BJ (cell line): ENCODE measurements at places on chromosomes 7 and 10.

DNA sequence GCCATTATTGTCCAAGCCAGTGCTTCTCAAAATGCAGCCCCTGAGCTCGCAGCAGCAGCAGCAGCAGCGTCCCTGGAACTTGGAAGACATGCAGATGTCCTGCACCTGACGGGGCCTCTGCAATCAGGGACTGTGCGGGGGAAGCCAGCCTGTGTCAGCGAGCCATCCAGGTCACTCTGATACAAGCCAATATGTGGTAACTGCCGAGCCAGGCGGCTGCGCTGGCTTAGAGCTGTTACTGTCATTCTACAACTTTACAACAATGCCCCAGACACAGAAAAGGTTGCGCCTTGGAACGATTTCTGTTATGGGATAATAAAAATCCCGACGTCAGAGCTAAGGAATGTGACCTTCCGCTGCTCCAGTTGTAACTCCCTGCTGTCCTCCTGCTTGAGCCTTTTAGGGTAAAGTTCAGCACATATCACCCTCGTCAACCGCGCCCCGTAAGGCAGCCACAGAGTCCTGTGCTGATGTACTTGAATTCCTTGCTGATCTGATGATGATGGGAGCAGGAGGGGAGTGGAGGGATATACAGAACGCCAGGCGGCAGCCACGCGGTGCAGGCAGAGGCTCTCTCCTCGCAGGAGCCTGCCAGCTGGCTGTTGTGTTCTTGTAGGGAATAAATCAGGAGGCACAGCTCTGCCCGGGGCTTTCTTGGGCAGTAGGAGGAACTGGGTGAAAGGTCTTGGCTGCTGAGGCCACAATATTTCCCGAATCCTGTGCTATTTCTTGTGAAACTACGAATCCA is 20.0 kb upstream of the CRYGN start:
- DNase-seq: peak; percentile 91

- no peak for DNase-seq
Measured at GRCh38 chr10:124616836-124617130, 127.4 kb downstream of the FAM53B start.

DNA sequence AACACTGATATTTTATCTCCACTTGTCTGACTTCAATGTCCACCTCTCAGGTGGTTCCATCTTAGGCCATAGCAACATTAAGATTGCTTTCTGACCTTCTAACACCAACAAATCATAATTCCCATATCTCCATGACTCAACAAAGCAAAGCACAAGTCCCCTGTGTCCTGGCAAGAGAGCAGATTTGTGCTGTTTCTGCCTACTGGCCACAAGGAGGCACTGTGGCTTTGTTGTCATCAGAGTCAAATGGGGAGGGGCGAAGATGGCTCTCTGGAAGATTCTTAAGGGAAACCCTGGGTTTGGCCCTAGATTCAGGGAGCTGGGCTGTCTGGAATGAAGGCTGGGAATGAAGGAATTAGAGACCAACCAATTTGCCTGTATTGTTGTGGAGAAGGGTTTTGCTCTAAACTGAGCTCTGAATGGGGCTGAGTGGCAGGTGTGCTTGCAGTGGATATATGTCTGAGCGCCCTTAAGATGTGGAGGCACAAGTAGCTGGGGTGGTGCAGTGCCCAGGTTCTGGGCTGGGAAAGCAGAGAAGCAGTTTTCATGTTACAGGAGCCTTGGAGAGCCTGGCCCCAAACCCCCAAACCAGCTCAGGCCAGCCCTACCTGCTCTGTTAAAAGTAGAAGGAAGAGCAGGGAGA is 154.8 kb upstream of the PRSS58 start:
- DNase-seq: no peak

DNA sequence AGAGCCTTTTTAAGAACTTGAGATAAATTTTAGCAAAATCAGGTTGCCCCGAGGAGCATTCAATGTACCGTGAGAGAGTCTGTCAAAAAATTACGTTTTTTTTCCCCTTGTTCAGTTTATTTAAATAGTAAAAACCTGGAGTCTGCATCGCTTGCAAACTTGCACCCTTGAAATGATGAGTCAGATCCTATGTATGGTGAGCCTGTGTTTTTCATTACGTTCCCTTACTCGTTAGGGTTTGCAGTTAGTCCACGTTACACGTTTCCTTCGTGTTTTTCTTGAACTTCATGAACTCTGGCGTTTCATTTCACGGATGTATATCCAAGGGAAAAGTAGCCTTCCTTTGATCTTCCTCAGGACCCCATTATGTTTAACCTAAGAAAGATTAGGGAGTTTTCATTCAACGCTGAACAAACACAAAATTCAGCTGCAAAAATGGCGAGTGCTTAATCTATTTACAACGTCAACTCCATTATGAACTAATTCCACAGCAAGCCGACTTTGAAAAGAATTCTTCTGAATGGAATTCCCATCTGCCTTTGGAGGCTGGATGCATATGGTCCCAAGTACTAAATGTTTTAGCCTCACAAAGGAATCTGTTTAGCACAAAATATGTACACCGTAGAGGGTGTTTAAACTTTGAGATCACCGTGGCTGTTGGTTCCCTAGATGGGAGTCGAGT is 182.4 kb downstream of the MYOF start:
- DNase-seq: peak; percentile 30

DNA sequence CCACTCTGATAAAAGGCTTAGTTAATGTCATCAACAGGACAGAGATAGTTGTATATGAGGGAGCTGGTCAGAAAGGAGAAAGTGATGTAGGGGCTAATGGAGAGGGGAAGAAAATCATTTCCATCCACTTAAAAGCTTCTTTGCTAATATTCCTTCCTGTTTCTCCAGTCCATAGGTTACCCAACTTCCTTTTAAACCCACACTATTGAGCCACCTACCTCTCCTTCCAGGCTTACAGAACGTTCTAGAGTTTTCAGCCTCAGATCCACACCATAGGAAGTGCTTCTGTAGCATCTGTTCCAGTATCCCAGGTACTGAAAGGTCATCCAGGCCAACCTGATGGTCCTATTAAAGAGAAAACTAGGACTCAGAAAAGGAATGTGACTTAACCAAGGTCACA is 28.2 kb downstream of the STRIP2 start:
- no peak for DNase-seq

- no peak for DNase-seq
Measured at GRCh38 chr7:16317406-16317805, 103.9 kb downstream of the CRPPA start.

DNA sequence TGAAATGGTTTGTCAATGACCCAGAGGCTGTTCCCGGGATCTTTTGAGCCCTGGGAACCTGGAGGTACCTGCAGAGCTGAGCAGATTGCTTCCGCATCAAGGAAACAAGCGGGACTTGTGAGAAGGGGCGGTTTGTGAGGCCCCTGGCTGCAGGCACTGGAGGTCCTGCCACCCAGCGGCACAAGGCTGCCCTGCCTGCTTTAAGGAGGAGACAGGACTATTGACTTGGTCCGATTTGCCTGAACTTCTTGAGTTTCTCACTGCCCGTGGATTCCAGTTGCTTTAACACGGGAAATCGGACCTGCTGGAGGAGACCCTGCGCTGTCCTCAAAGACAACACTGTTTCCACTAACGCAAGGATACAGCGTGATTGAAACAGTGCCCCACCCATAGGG is 130.1 kb downstream of the DNAJB6 start:
- DNase-seq: no peak

DNA sequence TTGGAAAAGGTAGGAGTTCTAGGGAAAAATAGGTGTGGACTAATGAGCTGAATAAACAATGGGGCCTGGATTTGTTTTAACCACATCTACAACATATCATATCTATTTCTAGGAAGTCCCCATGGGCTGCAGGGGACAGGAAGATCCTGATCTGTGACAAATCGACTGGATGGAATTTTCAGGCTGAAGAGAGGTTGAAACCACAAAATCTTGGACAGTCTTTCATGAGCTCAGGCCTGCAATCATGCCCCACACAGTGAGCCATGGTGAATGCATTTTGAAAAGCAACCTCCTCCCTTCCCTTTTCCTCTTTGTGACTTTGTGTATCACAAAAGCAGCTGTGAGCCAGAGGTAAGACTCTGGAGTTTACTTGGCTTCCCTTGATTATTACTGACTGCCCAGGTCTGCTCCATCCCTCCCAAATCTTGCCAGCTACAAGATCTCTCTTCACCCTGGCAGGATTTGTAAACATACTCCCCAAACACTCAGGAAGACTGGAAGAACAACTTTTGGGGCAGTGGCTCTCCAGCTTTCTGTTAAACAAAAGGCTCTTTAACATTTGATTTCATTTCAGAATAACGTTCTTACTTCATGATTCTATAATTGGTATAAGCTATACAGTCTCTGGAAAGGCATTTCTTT is 66.4 kb downstream of the ASAH2B start:
- DNase-seq: no peak

- no peak for DNase-seq
Measured at GRCh38 chr7:150355666-150356059, 13.0 kb upstream of the REPIN1 start.

GRCh38 chr10:85213493-85213892 is 885.1 kb downstream of the CCSER2 start:
- DNase-seq: no peak

DNA sequence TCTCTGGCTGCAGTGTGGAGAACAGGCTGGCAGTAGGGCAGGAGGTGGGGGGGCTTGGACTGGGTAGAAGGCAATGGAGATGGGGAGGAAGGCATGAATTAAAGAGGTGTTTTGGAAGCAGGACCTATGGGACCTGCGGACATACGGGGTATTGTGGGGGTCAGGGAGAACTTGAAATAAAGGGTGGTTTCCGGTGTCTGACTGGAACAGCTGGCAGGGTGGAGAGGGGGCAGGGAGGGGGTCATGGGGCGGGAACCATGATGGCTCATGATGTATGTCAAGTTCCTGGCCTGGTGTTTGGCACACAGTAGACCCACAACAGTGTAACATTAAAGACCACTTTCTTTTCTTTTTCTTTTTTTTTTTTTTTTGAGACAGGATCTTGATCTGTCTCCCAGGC is 5.5 kb downstream of the LHPP start:
- DNase-seq: no peak

- no peak for DNase-seq
Measured at GRCh38 chr7:98293265-98293664, 11.8 kb downstream of the BRI3 start.

DNA sequence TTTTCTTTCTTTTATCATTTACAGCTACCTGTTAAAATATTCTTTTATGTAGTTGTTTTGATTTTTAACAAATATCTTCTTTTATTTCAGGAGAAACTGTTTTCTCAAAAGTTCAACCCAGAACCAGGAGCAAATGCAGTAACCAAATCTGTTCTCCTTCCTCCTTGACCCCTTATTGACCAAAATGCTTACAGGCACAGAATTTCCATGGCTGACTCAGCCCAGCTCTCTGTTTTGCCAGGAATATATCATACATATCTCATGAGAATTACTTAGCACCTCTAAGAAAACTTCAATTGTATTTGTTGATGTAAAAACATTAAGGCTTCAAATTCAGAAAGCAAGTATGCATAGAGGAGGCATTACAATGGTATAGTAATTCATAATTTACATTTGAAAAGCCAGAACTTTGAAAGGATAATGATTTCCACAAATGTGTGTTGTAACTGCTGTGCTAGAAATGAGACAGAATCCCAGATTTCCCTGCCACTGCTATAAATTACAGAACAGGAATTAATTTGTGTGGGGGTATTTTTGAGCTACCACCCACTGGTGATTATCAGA is 2.2 kb downstream of the GSAP start:
- no peak for DNase-seq

DNA sequence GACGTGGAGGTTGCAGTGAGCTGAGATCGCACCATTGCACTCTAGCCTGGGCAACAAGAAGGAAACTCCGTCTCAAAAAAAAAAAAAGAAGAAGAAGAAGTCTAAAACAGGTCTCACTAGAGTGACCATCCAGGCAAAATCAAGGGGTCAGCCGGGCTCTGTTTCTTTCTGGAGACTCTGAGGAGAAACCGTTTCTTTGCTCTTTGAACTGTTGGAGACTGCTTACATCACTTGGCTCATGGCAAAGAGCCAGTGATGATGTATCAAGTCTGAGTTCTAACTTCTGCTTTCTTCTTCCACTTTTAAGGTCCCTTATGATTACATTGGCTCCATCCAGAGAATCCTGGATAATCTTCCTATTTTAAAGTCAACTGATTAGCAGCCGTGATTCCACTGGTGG is 306.8 kb downstream of the WDR11 start:
- no peak for DNase-seq

GRCh38 chr7:2666155-2666554 is 21.8 kb upstream of the AMZ1 start:
- DNase-seq: no peak

GRCh38 chr7:155964543-155964942 is 152.3 kb upstream of the SHH start:
- no peak for DNase-seq

- DNase-seq: no peak
Measured at GRCh38 chr7:138622841-138623240, 78.3 kb downstream of the SVOPL start.

- DNase-seq: no peak
Measured at GRCh38 chr7:158556721-158557440, 30.7 kb downstream of the PTPRN2 start.

- no peak for DNase-seq
Measured at GRCh38 chr7:47661051-47661714, 79.3 kb upstream of the TNS3 start.

DNA sequence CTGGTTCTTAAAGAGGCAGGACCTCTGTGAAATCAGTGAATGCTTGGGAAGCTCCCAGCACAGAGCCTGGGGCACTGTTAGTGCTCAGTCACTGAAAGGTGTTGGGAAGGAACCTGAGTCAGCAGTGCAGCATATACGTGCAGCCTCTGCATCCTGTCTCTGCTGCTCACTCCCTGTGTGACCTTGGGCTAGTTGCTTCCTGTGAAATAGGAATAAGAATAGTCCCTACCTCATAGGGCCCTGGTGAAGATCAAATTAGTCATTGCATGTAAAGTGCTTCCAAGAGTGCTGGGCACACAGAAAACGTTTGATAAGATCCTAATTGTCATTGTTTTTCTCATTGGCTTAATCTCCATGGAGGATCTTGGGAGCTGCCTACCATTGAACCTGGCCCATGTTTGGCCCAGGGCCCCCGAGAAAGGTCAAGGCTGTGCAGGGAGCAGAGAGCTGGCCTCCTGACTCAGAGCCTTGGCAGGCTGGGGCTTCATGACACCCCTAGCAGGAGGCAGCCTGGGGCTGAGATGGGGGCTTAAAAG is 73.3 kb upstream of the COL13A1 start:
- DNase-seq: no peak
